ENCODE measurements at places on chromosomes 2 and 18. TPM values are rescaled to one million over a fixed set of nuclear protein-coding genes. Genes with fewer than 3 reads are reported as not detected.

- no peak for DNase-seq
These were observed 36.4 kb upstream of the CXCR4 start for GRCh38 chr2:136154384-136154783.

STON1 gene
- 25.4 TPM for total RNA-seq

DNA sequence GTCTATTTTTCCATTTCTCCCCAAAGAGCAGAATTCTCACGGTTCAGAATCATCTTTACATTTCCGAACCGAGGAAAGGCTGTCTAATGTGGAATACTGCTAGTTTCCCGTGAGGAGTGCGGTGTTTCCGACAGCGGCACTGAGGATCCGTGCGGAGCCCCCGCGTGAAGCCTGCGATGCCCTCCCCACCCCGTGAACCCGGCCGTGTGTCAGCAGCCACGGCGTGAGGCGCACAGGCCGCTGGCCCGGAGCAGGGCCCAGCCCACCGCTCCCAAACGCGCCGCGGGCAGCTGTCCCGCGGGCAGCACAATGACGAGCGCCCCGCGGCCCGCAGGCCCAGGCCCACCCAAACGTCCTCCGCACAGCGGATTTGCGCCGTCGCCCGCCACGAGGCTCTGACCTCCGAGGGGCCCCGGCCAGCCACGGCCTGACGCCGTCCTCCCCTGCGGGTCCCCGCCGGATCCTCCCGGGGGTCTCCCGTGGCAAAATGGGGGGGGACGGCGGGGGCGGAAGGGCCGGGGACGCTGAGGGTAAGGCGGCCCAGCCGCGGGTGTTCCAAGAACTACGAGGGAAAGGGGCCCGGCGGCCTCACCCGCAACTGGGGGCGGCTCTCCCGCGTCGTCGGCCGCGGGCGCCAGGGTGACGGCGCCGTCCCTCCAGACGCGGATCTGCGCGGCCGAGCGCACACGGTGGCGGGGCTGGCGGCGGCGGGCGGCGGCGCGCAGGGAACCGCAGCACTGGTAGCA, 796 bp downstream of the SPIRE1 start:
- DNase-seq = peak; percentile 23

CFAP221 gene
- total RNA-seq = not detected

GRCh38 chr2:212737392-212738172, 199.0 kb upstream of the ERBB4 start:
- DNase-seq = no peak

- DNase-seq = no peak
These were observed 13.6 kb downstream of the IMPA2 start for GRCh38 chr18:11994703-11995444.

HOXD4 gene
- total RNA-seq = 10.1 TPM

GPAT2 gene
- total RNA-seq = 3.7 TPM

HSPE1 gene
- 9.8 TPM for total RNA-seq

- DNase-seq = no peak
These were observed 321.4 kb downstream of the MYCN start for GRCh38 chr2:16261791-16262190.

DNA sequence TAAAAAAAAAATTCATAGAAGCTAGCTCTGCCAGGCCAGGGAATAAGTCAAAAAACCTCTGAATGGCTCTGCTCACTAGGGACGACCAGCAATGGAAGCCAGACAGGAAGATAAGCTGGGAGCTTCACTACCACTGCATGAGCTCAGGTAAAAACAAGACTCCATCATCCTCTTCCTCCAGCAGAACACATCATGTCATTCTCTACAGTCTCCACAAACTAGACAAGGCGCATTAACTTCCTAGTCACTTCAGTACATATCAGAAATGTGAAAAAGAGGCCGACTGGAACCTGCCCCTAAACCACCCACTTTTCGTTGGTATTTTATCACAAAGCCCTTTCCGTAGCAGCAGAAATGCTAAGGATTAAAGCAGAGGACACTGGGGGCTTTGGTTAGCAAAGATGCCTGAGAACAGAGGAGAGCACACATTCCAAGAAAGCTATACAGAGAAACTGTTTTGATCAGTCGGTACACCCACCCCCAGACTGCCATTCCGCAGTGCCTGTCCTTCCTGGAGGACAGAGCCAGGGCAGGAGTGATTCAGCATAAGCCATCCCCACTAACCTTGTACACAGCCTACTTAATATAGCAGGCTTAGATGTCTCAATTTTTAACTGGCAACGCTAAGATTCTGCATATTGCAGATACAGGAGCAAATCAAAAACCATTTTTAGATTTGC, 53.4 kb downstream of the AAK1 start:
- DNase-seq = no peak

- DNase-seq = no peak
These were observed 118.0 kb upstream of the RAB27B start for GRCh38 chr18:54710074-54710899.

Data from transverse colon (tissue), 4 donors.